ENCODE measurements at places on chromosomes 5 and 9.

- DNase-seq, result no peak
Observed at GRCh38 chr5:39980056-39980455, 555.3 kb upstream of the DAB2 start.

- DNase-seq, result no peak
Observed at GRCh38 chr5:56700711-56701110, 114.6 kb upstream of the MAP3K1 start.

DNA sequence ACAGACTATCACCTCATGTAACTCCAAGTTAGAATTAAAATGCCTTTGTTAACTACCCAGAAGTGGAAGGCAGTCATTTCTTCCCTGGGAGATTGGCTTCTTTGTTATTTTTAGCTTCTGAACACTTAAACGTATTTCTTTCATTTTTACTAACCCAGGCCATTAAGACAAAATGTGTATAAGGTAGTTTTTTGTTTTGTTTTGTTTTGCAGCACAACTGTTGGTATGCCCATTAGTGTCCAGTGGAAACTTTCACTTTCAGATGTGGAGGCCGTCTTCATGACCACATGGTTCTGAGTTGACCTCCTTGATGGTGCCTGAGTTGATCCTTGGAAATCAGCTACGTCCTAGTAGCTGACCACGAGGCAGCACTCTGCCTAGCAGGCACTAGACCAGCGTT is 264.6 kb upstream of the ZNF608 start:
- DNase-seq, result no peak

DNA sequence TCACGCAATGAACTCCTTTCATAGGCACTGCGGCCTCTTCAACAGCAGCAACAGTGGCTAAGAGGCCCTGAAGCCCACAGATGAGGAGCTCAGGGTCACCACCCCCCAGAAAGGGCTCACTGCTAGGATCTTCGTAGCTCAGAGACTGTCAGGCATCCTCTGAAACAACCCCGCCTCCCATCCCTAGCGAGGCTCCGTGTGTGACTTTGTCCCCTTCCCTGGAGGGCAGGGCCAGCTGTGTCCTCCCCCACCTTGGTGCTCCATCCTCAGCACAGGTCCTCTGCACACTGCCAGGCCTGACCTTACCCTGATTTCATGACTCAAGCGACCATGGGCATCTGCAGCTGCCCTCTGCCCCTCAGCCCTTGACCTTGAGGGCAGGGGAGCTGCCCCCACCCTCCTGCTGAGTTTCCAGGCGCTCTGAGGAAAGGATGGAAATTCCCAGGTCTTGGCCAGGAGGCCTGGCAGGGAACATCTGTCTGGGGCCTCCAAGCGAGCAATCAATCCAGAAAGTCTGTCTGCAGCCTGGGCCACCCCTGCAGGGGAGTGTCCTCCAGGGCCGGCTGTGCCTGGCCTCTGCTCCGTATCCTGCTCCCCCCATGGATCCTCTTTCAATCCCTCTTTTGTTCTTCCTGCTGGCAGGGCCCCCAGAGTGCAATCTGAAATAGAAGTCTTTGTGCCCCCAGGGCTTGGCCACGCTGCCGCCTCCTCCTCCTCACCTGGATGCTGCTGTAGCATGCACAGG is 6.8 kb upstream of the IRX4 start:
- DNase-seq, result no peak

DNA sequence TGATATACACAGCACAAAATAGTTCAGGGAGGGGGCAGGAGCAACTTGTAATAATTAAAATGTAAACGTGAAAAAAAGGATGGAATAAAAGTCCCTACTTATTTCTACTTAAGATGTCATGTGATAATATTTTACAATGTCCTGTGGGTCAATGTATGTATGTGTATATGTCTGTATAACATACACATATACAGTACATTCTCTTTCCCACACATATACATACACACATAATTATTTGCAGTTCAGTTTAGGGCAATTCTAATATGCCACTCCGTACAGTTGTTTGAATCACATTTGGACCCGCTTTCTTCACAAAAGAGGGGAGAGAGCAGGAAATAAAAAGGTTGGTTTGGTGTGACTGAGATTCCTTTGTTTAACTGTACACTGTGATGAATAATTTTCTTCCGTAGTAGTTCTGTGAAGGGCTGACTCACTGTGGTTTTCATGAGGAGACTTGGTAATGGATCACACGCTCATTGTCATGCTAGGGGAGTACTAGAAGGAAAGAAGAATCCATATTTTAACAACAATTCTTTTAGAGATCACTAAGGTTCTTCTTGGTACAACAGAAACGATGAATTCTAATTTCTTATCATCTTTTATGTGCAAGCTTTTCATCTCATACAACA is 26.2 kb upstream of the ACOT12 start:
- peak; percentile 80 for DNase-seq

- no peak for DNase-seq
Observed at GRCh38 chr9:101569741-101570501, 24.8 kb downstream of the PPP3R2 start.

GRCh38 chr9:133826289-133827085 is 88.3 kb upstream of the SARDH start:
- DNase-seq, result no peak

Data from GM04504 (cell line).